ENCODE measurements at places on chromosomes 13 and 19.

- DNase-seq: no peak
Observed at GRCh38 chr13:48449656-48450055, 36.7 kb upstream of the LPAR6 start.

GRCh38 chr13:21011378-21011777 is 50.0 kb downstream of the LATS2 start:
- DNase-seq: no peak

- DNase-seq: no peak
Observed at GRCh38 chr19:38430931-38431330, 2.6 kb upstream of the RYR1 start.

- DNase-seq: no peak
Observed at GRCh38 chr13:24632382-24633121, 47.7 kb upstream of the ATP12A start.

GRCh38 chr19:35736913-35737886 is 5.1 kb downstream of the IGFLR1 start:
- DNase-seq: no peak

GRCh38 chr19:17764348-17764747 is 13.1 kb downstream of the FCHO1 start:
- no peak for DNase-seq

DNA sequence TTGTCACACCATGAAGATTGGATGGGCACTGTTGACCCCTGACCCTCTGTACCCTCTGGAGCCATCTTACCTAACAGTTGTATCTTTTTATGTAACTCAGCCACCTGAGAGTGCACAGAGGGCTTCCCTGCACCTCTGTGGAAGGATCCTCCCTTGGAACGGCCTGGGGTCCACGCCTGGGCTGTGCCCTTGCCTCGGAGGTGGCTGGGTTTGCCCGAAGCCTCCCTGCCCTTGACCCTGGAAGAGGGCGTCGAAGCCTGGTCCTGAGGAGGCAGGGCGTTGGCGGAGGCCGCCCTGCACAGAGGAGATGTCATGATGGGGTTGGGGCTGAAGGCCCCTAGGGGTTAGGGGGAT is 241 bp downstream of the ODAD3 start:
- DNase-seq: no peak

GRCh38 chr13:107742544-107742943 is 472.8 kb downstream of the LIG4 start:
- no peak for DNase-seq

DNA sequence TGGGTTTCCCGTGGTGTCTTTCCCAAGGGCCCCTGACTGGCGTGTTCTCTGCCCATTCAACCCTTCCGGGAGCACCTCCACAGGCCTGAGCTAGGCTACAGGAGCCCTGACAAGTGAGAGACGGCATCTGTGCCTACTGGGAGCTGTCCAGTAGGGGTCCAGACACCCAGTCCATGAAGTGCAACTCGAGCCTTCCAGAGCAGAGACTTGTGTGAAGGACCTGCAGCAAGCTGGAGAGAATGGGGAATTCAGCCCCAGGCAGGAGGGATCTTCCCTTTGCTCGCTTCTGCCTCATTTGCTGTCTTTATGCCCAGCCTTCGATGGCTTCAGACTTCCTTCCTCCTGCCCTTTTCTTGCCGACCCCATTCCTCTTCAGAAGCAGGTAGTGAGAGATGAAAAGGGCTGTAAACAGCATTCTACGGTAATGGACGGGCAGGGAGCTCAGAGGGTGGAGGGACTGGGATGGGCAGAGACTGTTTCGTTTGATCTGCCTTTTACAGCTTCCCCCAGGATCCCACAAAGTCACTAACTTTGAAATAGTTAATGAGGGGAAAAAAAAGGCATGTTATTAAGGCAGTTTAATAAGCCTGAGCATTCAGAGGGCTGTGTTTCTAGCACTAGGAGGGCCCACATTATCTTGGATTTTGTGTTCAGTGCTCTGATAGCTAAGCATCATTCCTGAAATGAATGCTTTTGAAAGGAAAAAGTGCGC is 327.6 kb downstream of the FGF9 start:
- no peak for DNase-seq

DNA sequence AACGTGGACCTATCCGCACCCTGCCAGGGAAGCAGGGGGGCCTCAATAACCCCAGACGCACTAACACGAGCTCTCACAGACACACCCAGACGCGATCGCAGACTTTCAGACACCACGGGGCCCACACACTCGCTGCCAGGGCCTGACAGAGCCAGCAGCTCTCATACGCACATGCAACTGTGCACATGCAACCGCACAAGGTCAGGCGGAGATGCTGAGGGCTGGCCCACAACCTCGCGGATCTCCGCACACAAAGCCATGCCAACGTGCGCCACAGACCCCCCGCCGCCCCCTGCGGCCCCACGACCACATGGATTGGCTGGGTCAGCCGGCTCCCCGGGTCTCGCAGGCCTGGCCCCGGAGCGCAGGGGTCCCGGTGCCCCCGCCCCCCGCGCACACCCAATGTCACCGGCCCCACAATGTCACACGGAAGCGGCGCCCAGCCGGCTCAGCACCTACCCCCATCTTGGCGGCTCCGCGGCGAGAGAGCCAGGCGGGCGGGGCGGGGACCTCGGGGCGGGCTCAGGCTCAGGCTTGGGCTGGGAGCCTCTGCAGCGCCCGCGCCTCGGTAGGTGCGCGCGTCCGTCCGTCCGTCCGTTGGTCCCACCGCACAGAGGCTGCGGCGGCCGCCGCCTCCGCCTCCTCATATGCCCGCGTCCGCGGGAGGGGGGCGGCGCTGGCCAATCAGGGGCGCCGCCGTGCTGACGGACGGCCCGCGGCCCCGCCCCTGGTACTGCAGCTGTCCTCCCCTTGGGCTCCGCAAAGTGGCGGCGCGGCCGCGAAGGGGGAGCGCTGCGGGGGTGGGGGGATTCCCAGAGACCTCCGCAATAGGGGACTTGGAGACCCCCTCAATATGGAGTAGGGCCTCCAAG is at the start of gene ATP1A3:
Gene ATP1A3 (minus strand): TSS at position 619 of the 872 bp plus-strand sequence. CDS start 154 bp downstream, at position 465.
- DNase-seq: peak; percentile 87

GRCh38 chr13:44972956-44973581 is 16.2 kb downstream of the NUFIP1 start:
- no peak for DNase-seq

- no peak for DNase-seq
Observed at GRCh38 chr13:31739226-31739625, at the start of gene RXFP2. Gene RXFP2, plus strand, starts transcription at chr13:31739526. Its CDS starts 87 bp downstream, at chr13:31739613.

DNA sequence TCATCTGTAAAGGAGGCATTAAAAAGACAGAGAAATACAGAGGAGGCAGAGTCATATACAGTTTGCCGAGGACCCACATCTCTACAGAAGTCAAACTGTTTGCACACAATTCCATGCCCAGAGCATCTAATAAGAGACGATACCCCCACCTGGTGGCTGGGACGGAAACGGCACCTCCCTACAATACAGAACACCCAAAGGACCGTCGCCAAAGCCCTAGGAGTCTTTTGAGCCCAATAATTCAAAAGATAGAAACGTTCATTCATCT is 703 bp upstream of the PLEKHG2 start:
- peak; percentile 90 for DNase-seq

DNA sequence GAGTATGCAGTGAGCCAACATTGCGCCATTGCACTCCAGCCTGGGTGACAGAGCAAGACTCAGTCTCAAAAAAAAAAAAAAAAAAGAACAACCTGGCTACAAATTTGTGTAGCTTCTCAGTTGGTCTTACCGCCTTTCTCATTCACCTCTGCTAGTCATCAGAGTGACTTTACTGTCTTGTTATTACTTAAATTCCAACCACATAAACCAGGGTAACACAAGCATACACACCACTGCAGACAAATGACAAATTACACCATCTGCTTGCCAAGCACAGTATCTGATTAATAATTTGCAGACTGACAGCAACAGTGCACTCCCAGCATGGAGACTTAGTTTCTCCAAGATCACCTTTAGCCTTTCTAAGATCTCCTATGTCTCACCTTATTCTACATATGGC is 11.0 kb downstream of the ZNF14 start:
- no peak for DNase-seq

- DNase-seq: no peak
Observed at GRCh38 chr13:34591129-34591528, 350.9 kb upstream of the NBEA start.

DNA sequence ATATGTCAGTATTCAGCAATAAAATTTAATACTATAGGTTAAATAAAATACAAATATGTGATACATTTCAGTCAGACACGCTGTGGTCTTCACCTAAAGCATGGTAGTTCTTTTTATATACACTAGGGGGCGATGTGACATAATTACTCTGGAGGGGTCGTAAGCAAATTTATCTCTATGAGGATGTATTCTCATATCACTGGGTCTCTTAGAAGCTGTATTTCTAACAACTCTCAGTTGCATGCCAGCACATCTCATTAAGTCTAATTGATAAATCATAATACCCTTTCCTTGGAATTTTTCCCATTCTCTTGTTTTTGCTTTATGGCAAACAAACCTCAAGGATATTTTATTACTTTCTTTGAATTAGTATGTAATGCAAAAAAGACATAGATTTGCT is 3.9 kb upstream of the PCDH17 start:
- DNase-seq: no peak

- no peak for DNase-seq
Observed at GRCh38 chr13:48600374-48601364, 53.1 kb upstream of the CYSLTR2 start.

DNA sequence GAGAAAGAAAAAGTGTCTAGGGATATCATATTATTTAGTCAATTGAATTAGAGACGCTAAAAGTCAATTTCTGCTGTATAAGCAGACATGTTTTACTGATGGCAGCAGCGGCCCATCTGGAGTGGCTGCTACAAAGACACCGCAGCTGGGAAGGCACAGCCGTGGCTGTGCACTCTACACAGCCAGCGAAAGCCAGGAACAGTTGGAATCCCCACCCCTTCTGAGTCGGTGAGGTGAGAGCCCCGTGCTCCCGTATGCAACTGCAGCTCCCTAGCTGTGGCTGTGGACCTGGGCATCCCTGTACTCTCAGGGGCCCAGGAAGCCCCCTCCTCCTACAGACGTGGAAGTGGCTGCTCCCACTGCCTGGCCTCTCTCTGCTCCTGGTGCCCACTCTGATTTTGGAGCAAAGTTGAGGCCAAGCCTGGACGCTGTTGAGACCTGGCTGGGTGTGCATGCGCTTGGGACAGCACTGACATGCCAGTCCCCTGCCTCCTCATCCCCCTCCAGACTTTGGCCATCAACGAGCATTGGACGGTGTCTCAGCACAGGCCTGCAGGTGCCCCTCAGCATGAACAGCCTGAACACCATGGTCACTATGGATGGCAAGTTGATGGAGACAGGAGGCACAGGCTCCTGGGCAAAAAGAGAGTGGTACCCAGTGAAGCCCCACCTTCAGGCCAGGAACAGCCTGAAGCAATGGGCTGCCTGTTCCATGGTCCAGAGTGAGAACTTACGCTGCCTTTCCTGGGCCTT is 944.0 kb upstream of the MIR17HG start:
- no peak for DNase-seq
